ENCODE measurements at places on chromosomes 4 and X.

DNA sequence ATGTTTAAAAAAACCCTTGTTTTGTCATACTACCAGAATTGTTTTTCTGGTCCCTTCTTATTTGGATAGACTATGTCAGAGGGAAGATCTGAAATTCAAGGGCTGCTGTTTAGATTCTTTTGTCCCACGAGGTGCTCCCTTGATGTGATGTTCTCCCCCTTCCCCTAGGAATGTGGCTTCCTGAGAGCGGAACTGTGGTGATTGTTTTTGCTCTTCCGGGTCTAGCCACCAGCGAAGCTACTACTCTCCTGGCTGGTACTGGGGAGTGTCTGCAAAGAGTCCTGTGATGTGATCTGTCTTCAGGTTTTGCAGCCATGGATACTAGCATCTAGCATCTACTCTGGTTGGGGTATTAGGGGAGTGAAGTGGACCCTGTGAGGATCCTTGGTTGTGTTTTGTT is 271.1 kb downstream of the DCAF12L2 start:
- no peak for DNase-seq

DNA sequence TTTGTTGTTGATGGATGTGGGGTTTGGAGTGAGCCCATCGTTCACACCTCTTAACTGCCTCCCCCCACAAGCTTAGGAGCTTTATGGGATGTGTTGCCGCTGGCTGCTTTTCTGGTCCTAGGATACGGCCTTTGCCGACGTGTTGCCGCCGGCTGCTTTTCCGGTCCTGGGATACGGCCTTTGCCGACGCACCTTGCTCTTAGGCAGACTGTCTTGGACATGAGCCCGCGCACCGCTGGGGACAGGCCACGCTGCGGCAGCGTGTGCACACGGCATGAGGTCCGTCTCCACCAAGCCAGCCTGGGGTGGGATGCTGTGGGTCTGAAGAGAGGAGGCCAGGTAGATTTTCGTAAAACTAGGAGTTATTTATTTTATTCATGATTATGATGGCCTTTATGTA is 14.2 kb downstream of the RGS12 start:
- DNase-seq = no peak

DNA sequence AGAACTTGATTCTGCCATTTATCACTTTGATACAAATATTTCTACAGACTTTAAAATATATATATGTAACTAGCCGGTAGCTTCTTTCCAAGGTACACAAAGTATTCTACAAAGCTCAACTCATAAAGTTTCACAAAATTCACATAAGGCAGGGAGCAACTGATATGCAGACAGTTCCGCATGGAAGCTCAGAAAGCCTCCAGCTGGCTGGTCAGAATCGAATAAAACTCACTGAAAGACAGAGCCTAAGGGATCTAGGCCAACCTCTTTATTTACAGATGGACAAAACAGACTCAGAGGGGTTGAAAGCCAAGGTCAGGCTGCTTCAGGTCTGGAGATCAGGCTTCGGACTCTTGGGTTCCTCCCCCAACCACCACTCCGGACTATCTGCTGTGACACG is 130.2 kb downstream of the DCTD start:
- no peak for DNase-seq

GRCh38 chr4:2222838-2223237 is 19.1 kb downstream of the HAUS3 start:
- DNase-seq = no peak

GRCh38 chrX:71525316-71525715 is 7.6 kb upstream of the OGT start:
- DNase-seq = no peak

GRCh38 chr4:127629371-127629770 is 3.4 kb upstream of the INTU start:
- no peak for DNase-seq

GRCh38 chr4:29304595-29304994 is 1415.6 kb upstream of the PCDH7 start:
- no peak for DNase-seq

- no peak for DNase-seq
Measured at GRCh38 chrX:129235903-129236302, 287.4 kb downstream of the SMARCA1 start.

- no peak for DNase-seq
Measured at GRCh38 chrX:102154900-102155805, 624 bp downstream of the BEX5 start.

DNA sequence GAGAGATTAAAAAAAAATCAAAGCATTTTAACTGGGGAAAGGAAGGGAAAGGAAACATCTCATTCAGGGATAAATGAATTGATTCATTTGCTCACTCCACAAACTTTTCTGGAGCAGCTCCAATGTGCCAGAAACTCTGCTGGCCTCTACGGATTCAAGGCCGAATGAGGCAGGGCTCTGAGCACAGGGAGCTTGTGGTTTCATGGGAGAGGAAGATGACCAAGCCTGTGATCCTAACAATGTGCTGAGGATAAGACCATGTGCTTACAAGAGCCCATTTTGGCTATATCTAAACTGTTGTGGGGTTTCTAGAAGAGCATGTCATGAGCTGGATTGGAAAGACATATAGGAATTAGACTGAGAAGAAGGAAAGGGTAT is 137.5 kb downstream of the ZNF674 start:
- no peak for DNase-seq

- no peak for DNase-seq
Measured at GRCh38 chr4:55405073-55405472, 9.3 kb downstream of the TMEM165 start.

GRCh38 chrX:106999002-106999975 is 723 bp downstream of the MORC4 start:
- no peak for DNase-seq

DNA sequence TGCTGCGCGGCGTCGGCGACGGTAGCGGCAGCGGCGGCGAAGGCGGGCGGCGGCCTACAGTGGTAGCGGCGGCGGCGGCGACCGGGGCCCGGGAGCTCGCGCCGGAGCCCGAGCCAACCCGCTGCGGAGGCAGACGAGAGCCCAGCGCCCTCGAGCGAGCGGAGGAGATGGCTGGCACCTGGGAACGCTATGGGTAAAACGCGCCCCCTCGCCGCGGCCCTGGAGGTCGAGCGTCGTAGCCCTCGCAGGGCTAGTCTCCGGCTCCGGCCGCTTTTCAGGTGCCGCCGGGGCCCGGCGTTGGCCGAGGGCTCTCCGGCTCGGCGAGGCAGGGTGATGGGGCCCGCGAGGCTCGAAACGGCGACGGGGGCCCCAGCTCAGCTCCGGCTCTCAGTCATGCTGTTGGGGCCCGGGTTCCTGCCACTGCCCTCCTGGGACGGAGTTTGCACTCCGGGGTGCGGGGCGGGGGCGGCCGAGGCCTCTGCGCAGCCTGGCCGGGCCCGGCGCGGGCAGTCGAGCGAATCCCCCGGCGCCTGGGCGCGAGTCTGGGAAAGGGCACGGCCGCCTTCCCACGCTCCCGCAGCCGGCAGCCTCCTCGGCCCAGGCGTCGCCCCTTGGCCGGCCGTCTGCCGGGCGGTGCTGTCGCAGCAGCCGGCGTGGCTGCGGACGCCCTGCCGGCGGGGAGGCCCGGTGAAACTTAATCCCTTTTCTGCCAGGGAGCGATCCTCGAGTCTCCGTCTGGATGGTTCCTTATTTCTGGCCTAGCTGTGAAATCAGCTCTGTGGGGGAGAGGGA is 768 bp downstream of the MID2 start:
- no peak for DNase-seq

- DNase-seq = no peak
Measured at GRCh38 chrX:1464971-1465285, 12.2 kb upstream of the ASMTL start.

DNA sequence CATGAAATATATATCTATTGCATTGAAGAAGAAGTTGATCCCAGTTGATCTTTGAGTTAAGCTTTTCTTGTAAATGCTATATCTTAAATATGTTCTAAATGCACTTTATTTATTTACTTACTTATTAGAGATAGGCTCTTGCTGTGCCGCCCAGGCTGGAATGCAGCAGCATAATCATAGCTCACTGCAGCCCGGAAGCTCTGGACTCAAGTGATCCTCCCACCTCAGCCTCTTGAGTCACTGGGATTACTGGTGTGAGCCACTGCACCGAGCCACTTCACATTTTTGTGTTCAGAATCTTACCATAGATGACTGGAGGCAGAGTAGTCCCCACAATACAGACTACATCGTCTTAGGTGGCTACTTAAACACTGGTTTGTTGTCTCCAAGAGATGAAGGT is 324.3 kb upstream of the SLIT2 start:
- no peak for DNase-seq

All from stimulated activated CD4-positive, alpha-beta T cell treated with anti-CD3 and anti-CD28 coated beads, Interleukin-1b, Interleukin-23, amount 100 ng/mL, for 1 hour (primary cell).